ENCODE measurements at places on chromosomes 5 and 9.

DNA sequence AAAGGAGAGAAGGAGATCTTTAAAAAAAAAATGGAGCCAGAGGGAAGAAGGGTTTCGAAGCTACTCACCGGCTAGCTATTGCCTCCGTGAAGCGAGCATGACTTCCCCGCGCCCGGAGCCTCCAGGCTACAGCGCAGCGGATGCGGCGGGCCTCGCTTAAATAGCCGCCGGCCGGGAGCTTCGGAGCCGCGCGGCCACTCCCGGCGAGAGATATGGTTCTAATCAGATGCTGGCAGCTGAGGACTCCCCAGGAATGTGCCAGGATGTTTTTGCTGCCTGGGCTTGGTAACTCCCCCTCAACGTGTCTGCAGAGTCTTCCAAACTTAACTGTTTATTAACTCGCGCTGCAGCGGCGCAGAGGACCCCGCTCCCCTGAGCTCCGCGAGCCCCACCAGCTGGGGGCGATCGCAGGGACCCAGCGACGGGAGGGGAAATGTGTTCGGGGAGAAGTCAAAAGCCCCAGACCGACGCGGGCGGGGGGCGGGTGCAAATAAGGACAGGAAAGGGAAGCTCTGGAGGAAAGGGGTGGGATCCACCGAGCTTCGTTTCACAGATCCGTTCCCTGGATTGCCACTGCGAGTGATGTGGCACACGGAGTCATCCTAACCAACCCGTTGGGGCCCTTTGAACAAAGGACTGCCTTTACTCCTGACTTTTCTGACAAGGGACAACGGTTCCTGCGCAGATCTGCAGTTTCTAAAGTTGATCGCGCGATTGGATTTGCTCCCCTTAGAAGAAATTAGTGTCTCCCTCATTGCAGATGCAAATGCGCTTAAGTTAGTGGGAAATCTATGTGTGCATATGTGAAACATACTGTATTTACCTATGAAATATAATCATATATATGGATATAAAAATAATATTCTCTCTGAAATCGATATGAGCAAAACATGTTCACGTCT lies at the start of gene DAB2:
TSS of gene DAB2 (minus strand) at position 245 of the 902 bp plus-strand sequence. CDS start 30,660 bp downstream, outside the sequence.
- DNase-seq: peak; percentile 84

DNA sequence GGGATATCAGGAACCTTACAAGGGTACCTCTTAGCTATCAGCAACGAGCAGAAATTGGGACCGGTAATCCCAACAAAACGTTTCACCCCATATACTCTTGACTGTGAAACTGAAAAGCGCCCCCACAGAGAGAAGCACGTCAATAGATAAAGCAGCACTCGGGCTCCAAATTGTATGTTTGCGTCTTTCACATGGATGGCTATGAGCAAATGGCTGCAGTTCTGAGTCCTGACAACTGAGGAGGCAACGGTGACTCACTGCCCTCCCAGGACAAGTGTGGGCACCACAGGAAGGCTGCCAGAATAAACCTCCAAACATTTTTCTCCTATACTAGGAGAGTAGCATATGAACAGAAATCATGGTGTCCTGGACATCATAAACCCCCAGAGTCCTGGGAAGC lies 36.6 kb downstream of the SEMA4D start:
- no peak for DNase-seq

DNA sequence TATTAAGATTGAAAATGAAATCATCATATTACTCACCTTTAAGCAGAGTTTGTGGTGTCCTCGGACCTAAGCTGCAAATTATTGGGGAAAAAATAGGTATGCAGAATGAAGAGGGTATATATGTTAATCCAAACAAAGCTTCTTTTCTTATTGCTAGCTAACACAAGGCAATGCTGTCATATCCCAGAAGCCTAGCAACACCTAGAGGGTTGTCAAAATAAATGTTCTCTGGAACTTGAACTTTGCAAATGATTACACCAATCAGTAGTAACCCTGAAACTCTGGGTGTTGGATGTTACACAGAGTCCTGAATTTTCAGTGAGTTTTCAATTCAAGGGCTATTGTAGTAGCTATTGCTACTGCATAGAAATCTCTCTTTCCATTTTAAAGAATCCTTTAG lies at the start of gene C6:
TSS of gene C6 (minus strand) at position 193 of the 400 bp plus-strand sequence. CDS start 10,302 bp downstream, outside the sequence.
- no peak for DNase-seq

DNA sequence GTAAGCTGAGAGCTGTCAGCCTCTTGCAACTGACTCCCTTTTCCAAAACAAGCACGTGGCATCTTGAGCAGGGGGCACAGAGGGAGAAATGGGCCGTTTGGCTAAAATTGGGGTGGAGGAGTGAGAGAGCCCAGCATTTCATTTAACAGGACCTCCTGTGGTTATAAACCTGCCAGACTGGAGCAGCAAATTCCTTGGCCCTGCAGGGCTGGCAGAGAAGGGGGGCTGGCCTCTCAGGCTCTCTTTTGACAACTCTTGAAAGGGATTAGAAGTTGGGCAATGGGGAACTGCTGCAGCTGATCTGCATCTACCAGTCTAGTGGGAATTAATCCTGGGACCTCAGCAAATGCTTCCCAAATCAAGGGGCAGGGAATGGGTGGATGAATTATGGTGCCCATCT lies 7.2 kb upstream of the POU4F3 start:
- no peak for DNase-seq

DNA sequence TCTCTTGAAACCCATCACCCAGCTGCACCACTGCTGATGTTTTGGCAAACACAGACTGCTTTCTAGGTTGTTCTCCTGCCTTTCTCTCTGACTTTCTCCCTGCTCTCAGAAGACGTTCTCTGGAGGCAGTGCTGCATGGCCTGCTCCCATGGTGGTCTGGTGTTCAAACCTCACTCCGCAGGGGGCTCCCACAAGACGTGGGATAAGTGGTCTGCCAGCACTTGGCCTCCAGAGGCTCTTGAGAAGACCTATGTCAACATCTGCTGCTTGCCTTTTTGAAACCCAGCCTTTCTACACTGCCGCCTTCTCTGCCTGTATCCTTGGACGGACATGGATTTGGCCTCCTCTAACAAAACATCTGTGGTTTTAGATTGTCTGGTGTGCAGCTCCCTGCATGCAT lies 16.6 kb downstream of the USP20 start:
- DNase-seq: no peak

- DNase-seq: no peak
These were observed 511 bp downstream of the SEMA5A start for GRCh38 chr5:9545136-9545991.

GRCh38 chr5:59319250-59319649 lies 574.3 kb downstream of the PDE4D start:
- DNase-seq: no peak

DNA sequence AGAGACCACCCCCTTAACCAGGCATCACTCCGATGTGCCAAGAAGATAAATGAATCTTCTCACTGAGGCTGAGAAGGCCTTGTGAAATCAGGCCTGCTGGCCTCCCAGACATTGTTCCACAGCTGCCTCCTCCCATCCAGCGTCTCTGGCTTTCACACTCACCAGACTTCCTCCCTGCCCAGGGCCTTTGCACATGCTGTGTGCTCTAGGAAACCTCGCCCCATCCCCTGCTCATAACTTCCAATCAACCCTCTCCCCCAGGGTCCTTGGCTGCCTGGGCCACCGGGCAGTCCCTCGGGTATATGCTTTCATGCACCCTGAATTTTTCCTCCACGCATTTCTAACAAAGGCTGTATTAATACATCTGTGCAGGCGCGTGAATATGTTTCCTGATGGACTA lies 58.4 kb downstream of the DUSP1 start:
- DNase-seq: no peak

- no peak for DNase-seq
These were observed 56.2 kb downstream of the CNTLN start for GRCh38 chr9:17191082-17191481.

- DNase-seq: no peak
These were observed 46.2 kb downstream of the CFAP77 start for GRCh38 chr9:132456241-132456640.

DNA sequence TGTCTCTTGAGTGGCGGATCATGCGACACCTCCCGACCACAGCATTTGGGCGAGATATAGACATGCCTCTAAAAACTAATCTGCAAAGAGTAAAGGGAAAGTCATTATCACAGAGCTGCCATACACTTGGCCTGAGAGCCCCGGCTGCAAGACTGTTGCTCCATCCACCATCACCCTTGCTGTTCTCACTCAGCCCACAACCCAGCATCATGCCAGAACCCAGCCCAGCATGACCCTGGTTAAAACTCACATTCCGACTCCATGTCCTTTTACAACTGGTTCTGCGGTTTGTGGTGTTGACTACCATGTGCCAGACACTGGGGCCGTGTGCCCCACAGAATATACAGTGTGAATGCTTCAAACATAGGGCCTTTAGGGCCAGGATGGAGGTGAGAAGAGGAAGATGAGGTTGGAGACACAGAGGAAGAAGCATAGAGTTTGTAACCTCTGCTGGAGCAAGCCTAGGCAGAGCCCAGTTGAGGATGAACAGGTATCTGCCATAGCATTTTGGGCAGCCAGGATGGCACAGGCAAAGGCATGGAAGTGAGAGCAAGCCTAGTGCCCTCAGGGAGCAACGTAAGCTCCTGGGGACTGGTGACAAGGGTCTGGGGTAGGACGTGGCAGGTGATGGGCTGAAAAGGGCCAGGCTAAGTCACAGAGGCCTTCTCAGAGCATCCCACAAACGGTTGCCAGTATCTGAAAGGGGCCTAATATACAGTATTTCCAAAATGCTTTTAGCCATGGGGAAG lies 37.5 kb upstream of the SMU1 start:
- DNase-seq: no peak

- no peak for DNase-seq
These were observed 41.1 kb upstream of the DAP start for GRCh38 chr5:10801931-10802666.

DNA sequence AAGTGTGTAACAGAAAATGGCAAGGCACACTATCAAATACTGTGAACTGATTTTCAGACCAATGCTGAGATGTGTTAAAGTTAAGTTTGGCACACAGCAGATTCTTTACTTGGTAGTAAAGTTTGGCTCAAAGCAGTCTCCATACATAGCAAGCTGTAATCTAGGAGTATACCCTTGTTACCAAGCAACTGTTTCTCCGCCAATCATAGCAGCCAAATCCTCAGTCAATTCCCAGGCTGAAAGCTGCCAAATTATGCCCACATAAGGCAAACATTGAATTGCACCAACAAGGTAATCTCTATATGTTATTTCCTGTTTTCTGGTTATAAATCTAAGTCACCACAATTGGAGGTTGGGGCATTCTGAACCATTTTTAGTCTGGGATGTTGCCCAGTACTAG lies 345.7 kb downstream of the DEPDC1B start:
- no peak for DNase-seq

DNA sequence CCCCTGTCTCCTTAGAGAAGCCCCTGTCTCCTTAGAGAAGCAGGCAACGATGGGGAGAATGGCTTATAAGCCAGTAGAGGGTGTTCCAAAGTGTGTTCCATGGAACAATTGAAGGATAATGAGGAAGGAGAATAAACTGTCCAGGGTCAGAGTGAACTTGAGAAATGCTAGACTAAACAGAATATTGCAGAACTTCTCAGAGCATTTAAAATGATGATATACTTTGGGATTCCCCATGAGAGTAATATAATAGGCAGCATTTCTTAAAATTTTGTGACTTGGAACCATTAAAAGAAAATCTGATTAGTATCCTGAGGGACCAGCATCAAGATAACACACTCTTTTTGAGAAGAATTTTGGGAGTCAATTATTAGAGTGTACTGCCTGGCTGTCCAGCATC lies 116.8 kb downstream of the PBX3 start:
- no peak for DNase-seq

DNA sequence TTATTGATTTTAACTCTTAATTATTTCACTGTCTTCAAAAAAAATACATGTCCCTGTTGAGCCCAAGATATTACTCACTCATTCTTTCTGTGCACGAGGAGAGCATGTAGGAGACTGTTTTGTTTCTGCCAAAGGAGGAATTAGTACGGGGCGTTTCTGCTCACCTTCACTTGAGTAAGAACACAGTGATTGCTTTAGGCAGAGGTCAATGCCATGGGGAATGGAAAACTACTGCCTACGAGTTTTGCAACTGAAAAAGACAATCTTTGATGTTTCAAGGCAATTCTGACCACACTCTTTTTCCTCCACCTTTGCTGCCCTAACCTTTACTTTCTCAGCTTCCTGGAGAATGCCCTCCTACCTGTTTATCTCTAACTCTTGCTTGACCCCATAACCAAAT lies 109.4 kb downstream of the CCDC192 start:
- DNase-seq: no peak

- DNase-seq: no peak
These were observed 14.7 kb upstream of the MED27 start for GRCh38 chr9:132094314-132094791.

DNA sequence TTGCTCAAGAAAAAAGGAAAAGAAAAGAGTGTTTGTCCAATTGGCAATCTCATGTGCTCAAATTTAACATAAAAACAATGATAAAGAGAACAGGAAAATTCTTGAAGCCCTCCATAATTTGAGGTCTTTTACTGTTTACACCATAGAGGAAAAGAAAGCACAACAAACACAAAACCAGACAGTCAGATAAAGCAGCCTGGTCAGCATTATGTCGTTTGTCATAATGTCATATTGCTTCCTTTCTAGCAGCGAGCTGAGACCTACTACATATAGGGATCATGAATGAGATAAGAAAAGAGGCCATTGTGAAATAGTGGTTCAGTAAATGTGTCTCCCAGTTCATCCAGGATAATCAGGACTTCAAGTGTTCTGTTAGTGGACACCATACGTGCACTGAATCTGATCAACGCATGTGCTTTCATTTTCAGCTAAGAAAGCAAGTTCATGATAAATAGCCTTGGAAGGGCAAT lies 64.7 kb upstream of the SELENOP start:
- no peak for DNase-seq

GRCh38 chr9:120091206-120091605 lies 488.8 kb downstream of the CDK5RAP2 start:
- no peak for DNase-seq

GRCh38 chr9:95796029-95796428 lies 79.5 kb upstream of the ERCC6L2 start:
- no peak for DNase-seq

DNA sequence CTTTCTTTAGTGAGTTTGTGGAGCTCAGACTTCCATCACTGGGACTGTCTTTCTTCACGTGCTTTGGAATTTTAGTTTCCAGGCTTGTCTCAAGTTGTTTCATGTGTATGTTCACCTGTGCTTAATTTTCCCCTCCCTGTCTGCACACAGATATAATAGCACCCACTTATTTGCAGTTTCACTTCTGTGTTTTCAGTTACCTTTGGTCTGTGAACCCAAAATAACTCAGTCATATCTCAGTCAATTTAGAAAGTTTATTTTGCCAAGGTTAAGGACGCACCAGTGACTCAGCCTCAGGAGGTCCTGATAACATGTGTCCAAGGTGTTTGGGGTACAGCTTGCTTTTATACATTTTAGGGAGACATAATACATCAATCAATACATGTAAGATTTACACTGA lies 330.4 kb downstream of the ICE1 start:
- DNase-seq: no peak

GRCh38 chr5:122463221-122463620 lies 151.2 kb downstream of the SNCAIP start:
- DNase-seq: no peak

GRCh38 chr9:95880021-95880690 lies 4.7 kb downstream of the ERCC6L2 start:
- no peak for DNase-seq

Data from GDM1 (cell line).